NCI-H526 (cell line): ENCODE measurements at places on chromosomes 3 and 15.

- DNase-seq, result no peak
These were observed 16.0 kb downstream of the LRRN1 start for GRCh38 chr3:3815206-3815605.

DNA sequence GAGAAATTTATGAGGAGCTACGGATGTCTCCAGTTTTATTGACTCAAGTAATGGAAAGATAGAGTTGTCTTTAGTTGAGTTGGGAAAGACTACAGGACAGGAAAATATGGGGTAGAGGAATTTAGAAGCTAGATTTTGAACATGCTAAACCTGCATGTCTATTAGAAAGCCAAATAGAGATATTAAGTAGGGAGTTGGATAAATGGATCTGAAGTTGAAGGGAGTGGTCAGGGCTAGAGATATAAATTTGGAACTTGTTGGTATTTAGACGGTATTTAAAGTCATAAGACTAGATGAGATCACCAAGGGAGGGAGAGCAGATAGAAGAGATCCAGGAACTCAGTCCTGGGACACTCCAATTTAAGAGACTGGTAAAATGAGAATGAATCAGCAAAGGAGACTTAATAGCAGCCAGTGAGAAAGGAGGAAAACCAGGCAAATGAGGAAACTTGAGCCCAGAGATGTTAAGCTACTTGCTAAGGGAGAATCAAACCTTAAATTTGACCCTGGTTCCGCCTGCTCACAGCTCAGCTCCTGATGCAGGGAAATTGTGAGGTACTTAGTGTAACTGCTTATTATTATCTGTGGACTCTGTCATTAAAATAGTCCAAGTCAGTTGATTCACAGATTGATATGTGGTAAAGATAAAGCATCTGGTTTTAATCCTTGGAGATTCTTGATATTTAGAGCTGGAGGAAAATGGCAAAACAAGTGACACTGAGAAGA, 35.8 kb downstream of the ABI3BP start:
- no peak for DNase-seq

DNA sequence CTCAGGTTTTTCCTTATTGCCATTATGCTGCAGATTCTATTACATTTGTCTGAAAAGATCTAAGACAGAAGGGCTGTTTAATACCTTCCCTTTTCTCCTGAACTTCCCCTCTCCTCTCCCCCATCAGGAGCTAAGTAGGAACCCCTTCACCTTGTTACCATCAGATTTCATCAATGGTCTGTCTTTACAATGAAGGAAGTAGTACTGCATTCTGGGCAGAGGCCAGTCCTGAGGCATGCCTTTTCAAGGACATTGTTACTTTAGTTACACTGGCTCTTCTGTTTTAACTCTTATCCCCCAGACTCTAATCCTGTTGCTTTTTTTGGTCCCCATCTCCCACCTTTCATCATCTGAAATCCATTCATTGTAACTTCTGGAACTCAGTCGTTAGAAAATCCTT, 8.1 kb downstream of the CTNNB1 start:
- no peak for DNase-seq

DNA sequence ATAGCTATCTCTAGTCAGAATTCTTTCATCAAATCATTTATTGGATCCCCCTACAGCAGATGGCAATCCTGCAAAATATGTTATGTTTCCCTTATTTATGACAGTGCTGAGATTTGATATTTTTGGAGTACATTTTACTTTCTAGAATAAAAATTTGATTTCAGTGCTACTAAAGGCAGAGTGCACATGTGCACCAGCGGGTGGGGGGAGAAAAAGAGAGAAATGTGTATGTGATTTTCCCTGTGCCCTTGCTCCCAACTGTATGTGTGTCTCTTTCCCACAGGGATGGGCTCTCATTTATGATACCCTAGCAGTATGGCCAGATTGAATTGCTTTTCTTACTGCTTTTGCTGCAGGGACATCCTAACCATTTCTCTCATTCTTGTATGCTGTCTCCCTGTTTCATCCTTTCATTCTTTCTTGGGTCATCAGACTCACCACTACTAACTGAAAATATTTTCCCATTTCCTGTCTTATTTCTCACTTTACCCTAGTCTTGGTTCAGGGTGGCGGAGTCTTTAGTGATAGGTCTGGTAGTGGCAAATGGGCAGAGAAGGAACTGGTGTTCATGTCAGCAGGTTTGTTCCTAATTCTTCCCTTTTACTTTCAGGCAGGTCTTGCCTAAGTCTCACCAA, 140.7 kb downstream of the TCF12 start:
- no peak for DNase-seq

DNA sequence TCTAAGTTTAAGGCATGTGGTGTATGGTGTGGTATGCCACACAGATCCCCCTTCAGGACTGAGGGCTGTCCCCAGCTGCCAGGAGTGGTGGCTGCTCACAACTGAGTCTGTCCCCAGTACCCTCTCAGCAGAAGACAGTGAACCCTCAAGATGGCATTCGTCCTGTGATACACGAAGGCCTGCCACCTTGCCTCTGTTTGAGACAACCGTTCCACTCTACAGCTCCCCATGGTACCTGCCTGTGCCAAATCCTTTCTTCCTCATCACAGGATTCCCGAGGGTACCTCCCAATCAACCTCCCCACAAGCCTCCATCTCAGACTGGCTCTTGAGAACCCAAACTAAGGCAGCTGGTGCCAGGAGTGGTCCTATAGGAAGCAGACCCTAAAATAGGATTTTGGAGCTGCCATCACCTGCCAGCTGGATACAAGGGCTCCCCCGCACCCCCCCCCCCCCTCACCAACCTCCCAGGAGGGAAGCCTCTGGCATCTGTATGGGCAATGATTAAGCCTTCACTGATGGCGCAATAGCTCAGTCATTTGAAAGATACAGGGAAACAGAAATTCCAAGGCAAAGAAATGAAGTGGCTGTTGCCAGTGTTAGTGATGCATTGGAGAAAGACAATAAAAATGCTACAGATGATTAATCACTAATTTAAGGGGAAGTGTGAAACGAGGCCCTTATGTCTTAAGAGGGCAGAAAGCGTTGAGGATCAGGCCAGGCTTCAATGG, 230.0 kb upstream of the LYSMD4 start:
- no peak for DNase-seq

GRCh38 chr3:14297784-14298236, 104.6 kb upstream of the SLC6A6 start:
- no peak for DNase-seq

- DNase-seq, result no peak
These were observed 102.9 kb downstream of the ADCY5 start for GRCh38 chr3:123346021-123346420.

DNA sequence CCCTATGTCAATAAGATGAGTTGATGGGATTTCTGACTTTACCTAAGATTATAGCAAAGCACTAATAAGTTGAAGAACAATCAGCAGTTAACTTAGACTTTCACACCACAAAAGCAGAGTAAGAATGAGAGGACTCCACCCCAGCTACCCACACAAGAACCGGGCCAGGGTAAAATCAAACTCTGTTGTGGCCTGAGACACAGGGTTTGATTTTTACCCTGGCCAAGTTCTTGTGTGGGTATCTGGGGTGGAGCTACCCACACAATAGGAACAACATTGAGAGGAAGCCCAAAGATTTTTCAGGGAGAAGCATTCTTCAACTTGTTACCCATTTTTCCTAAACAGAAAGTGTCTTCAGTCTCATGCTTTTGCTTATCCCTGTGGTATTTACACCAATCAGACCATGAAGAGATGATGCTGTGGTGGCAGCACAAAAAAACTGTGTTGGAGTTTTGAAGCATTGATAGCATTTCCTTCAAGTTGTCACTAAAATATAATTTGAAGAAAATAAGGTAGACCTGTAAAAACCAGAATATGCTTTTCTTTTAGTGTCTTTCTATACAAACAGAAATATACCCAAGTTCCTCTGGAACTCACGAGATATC, 25.6 kb downstream of the CPOX start:
- no peak for DNase-seq

GRCh38 chr3:195194559-195195206, 76.3 kb downstream of the XXYLT1 start:
- DNase-seq, result no peak

DNA sequence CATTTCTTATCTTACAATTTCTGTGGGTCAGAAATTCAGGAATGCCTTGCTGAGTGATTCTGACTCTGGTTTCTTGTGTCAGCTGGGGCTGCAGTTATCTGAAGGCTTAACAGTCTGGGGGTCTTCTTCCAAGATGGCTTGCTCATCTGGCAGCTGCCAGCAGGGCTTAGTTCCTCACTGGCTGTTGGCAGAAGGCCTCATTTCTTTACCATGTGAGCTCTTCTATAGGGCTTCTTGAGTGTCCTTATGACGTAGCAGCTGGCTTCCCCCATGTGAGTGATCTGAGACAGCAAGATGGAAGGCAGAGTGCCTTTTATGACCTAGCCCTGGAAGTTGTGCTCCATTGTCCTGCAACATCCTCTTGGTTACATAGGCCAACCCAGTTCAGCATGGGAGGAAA, 82.0 kb upstream of the PDZRN3 start:
- DNase-seq, result no peak

DNA sequence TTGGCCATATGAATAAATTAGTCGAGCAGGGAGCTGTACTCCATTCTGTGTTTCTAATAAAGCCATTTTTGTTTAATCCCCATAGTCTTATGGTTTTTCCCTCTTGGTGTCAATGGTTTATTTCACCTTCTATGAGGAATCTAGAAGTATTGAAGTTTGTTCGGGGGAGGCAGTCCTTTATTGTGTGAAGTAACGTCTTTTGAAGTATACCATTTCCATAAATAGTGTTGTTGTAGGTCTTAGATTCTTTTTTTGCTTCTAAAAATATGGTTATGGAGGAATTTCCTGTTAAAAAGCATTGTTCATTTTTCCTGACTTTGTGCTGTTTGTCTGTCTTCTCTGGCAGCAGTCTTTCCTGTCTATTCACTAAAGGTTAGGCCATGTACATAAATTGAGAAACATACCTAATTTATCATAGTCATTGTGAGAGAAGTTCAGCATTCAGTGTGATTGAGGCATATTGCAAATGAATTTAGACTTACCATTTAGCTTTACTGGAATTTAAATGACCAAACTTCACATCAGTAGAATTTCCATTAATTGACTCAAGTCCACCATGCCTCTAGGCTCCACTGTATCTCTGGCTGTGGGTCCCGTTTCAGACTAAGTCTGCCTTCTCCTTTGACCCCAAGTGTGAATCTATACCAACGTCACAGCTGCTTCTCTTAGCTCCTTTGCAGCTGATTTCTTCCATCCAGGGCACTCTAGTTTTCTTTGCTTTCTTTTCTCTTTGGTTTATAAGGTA, 37.3 kb downstream of the YEATS2 start:
- no peak for DNase-seq

DNA sequence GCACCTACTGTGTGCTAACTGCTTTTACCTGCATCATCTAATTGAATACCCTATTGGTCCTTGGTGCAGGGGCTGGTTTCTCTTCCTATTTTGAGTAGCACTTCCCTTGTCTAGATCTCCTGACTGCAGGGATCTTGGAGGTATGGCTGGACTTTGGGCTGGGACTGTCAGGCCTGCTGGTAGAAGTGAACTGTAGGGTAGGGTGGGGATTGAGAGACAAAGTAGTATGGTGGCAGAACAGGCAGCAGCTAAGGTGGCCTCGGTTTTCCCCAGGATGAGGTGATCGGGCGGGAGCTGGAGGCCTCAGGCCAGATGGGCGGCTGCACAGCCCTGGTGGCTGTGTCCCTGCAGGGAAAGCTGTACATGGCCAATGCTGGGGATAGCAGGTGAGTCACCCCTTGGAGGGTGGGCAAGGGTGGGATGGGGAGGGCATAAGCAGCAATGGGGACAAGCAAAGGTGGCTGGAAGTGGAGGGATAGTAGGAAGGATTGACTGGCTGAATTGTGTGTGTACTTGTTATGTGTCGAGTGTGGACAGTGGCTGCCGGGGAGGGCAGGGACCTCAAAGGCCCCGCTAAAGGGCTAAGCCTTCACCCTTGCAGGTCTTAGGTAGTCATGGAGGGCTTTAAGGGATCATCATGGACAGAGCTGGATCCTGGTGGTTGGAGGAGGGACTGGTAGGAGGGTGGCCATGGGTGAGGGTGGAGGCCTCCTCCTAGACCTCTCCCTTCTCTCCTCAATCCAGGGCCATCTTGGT, 2.0 kb downstream of the PPM1M start:
- DNase-seq, result no peak
